NT2/D1 (cell line): ENCODE measurements at places on chromosomes 5 and 9.

GRCh38 chr5:180808461-180809000 lies 5.9 kb upstream of the MGAT1 start:
- no peak for DNase-seq

- no peak for DNase-seq
Measured at GRCh38 chr9:112755016-112755427, 4.5 kb downstream of the SNX30 start.

DNA sequence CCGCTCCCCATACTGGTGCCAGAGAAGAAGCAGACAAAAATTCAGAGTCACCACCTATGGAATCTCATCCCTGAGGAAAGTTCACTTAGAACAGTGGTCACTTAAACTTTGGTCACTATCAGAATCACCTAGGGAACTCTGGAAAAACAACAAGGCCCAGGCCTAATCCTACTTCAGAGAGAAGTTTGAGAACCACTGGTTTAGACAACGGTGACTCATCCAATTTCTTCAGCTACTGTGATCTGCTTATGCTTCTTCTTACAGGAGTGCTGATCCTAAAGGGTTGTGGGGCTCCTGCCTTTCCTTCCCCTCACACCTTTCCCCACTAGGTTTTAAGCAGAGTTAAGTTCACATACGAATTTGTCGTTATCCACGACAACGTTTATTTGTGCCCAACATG lies 194.7 kb upstream of the KLF4 start:
- no peak for DNase-seq

DNA sequence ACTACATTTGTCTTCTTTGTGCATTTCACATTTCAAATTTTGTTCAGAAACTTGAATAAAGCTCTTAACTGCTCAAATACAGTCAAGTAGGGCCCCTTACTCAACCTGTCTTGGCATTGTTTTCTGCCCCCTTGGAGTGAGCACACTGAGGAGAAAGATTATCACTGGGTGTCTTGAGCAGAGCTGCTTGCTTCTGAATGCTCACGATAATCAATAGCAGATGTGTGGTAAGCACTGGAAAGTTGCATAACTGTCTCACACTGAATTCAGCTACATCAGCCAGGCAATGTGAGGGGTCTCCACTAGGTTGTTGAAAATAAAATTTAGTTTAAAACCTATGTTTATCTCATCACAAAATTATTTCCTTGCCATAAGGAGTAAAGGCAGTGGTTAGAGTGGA lies 7.8 kb upstream of the TNFAIP8 start:
- no peak for DNase-seq

- DNase-seq: no peak
Measured at GRCh38 chr5:137346281-137346680, 152.8 kb downstream of the SPOCK1 start.

- no peak for DNase-seq
Measured at GRCh38 chr5:179120951-179121666, 60.9 kb downstream of the ZNF354C start.

- DNase-seq: no peak
Measured at GRCh38 chr5:37771203-37771611, 68.6 kb downstream of the GDNF start.

GRCh38 chr5:125401724-125402622 lies 655.5 kb upstream of the ZNF608 start:
- no peak for DNase-seq

DNA sequence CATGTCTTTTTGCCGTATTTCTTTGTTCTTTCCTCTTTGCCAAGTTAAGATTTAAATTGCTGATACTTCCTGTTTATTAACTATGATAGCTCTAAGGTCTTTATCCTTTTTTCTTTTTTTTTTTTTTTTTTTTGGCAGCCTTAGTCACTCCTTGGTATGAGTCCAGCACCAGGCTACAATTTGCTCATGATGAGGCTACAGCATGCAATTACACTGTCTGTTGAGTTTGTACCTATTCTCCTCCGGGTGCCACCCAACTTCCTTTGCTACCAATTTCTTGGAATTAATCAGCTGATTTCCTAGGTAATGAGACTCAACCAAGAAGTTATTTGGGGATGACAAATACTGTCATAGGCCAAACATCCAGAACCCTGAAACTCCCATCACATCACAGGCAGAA lies 25.5 kb downstream of the ACTL7B start:
- DNase-seq: no peak

- DNase-seq: no peak
Measured at GRCh38 chr9:86545090-86545489, 190.9 kb upstream of the TUT7 start.

DNA sequence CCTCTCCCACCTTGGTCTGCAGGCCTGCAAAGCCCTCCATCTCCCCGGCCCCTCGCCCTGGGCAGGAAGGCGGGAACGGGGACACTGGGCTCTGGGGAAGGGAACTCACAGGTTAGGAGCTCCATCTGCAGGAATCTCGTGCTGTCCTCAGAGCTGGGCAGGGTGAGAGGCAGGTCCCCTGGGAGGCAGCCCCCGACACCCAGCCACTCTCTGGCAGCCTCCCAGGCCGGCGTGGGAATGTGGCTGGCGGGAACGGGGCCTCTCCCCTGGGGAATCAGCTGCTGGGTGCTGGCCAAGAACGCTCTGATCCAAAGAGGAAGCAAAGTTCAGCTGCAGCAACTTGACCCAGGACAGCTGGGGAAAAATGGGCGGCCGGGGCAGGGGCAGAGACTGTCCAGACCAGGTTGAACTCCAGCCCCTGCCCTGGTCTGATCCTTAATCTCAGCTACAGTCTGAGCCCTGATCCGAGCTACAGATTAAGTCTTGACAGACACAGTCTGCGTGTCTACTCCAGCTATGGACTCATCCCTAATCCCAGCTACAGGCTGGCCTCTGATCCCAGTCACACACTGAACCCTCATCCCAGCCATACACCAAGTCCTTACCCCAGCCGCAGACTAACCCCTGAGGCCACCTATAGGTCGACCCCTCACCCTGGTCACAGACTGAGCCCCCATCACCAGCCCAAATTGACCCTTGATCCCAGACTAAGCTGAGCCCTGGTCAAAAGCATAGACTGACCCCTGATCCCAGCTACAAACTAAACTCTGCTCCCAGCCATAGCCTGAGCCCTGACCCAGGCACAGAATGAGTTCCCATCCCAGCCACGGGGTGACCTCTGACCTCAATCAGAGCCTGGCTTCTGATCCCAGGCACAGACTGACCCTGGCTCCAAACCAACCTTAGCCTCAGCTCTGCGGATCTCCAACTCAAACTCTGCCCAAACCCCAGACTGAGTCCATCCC lies 37.3 kb upstream of the EGFL7 start:
- DNase-seq: no peak

DNA sequence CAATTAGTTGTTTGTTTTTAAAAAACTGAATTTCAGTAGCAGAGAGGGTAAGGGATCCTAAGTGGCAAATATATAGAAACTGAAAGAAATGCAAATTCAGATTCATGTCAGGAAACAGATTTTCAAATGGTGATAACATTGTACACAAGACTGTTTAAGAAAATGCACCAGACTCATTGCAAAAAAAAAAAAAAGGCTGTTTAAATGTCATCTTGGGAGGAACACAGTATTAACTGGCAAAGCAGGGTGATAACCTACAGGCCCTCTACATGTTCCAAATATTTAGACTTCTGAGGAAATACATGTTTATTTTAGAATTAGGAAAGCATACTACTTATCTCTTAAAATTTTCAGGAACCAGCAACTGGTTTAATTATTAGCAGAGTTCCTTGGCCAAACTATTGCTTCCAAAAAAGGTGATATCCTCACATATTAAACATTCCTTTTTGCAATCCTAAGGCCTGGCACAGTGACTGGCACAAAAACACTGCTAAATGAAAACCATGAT lies 114.5 kb downstream of the TSSK1B start:
- no peak for DNase-seq

GRCh38 chr9:20490246-20490834 lies 132.0 kb downstream of the MLLT3 start:
- DNase-seq: peak; percentile 5
